ENCODE measurements at places on chromosomes 1 and 21.

- DNase-seq = no peak
These were observed 5.7 kb downstream of the LAMB3 start for GRCh38 chr1:209646558-209646957.

DNA sequence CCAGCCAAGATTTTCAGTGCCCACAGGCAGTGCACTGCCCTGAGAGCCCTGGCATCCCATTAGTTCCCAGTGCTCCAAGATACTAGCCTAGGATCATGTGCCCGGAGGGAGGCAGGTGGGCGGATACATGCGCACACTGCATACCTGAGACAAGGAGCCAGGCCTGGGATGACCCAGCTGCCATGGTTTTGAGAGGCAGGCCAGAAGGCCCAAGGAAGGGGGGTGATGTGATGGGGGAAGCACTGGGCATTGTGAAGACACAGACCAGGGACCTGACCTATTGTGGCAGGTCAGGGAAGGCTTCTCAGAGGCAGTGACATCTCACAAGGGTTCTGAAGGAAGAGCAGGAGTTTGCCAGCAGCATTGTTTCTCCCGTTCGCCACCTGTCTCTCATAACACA, 3.6 kb downstream of the ZC3H12A start:
- DNase-seq = no peak

- no peak for DNase-seq
These were observed 11.5 kb upstream of the KCNK2 start for GRCh38 chr1:215071078-215071477.

DNA sequence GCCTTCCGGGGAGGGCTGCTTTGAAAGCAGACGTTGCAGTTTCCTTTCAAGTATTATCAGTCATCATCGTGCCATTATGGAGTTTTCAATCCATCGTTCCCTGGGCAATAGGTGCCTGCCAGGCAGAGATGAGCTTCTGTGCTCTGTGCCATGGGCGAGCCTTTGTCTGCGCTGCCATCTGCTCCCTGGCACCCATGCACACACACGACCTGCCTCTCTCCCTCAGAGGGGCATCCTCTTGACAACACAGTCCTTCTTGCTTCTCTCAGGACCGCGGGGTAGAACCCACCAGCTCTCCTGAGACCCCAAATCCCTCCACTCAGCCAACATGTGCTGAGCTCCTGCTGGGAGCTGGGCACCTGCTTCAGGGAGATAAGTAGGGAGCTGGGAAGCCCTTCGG, 149.3 kb downstream of the HMGB4 start:
- no peak for DNase-seq

GRCh38 chr1:181804989-181805388, 256.5 kb downstream of the ZNF648 start:
- DNase-seq = no peak

All from AG09309 (cell line).